ENCODE measurements at places on chromosomes 6 and 20.

GRCh38 chr6:3292431-3293197 is 33.9 kb downstream of the PSMG4 start:
- no peak for DNase-seq

DNA sequence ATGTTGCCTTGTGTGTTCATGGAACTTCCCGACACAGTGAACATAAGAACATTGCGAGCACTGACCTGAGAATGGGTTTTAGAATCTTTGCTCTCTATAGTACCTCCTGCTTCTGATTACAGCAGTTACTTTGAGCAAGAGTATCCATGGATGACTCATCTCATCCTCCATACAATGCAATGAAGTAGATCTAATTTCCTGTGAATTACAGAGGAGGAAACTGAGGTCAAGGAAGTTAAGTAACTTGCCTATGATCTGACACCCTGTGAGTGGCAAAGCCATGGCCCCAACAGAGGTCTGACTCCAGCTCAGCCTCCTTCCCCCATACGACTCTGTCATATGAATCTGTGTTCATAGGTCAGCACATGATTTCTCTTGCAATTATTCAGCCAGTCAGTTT is 518.1 kb downstream of the TFAP2A start:
- DNase-seq = no peak

DNA sequence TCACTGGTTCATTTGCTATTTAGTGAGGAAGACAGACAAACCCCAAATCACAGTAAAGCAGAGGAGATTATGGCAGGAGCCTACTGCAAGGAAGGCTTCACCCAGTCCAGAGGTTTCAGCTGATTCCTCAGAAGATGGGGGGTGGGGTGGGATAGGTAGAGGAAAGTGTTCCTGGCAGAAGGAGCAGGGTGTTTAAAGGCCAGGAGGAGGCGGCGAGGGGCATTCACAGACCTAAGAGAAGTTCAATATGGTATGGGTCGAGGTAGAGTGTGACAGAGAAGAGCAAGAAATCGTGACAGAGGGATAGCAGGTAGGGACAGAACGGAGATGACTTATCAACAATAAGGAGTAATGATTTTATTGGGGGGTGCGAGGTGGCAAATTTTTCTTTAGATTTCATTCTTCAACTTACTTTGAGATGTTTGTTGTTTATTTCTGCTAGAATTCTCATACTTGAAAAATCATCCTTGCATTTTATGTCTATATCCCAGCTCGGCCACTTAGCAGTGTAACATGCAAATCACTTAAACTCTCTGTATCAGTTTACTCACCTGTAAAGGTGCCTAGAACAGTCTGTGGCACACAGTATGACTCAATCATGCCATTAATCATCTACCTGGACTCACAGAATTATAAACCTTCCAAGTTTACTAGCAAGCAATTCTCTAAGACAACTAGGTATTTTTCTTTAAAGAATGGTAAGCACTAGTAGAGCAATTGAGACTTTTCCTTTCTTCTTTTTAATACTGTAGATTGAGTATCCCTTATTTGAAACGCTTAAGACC is 176.7 kb downstream of the REV3L start:
- DNase-seq = no peak

DNA sequence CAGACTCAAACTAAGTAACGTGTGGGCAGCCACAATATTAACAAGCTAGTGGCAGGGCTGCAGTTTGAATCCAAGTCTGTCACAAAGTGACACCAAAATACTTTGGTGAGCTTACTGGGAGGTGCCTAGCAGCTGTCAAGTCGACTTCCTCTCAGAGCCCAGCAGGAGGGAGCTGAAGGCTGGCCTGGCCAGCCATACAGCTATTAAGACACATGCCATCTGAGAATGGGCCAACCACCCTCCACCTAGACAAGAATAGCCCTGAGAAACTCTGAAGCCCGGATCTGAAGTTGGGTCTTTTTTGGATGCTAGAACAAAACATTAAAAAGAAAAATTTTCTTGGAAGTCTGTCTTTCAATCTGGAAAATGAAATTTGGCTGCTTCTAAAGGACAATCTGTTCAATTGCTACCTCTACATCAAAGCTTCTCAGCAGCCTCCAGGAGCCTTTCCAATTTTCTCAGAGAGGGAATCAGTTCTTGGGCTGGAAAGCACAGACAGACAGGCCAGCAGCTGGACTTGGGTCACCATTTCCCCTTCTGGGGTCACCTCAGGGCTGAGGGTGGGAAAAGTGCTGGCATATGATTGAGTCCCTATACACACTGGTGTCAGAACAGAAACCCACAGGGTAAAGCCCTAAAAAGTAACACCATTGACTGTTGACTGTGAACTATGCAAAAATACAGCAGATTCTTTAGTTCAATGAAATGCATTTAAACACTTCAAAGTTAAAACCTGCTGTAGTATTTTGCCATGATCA is 42.9 kb downstream of the UQCC1 start:
- DNase-seq = no peak

DNA sequence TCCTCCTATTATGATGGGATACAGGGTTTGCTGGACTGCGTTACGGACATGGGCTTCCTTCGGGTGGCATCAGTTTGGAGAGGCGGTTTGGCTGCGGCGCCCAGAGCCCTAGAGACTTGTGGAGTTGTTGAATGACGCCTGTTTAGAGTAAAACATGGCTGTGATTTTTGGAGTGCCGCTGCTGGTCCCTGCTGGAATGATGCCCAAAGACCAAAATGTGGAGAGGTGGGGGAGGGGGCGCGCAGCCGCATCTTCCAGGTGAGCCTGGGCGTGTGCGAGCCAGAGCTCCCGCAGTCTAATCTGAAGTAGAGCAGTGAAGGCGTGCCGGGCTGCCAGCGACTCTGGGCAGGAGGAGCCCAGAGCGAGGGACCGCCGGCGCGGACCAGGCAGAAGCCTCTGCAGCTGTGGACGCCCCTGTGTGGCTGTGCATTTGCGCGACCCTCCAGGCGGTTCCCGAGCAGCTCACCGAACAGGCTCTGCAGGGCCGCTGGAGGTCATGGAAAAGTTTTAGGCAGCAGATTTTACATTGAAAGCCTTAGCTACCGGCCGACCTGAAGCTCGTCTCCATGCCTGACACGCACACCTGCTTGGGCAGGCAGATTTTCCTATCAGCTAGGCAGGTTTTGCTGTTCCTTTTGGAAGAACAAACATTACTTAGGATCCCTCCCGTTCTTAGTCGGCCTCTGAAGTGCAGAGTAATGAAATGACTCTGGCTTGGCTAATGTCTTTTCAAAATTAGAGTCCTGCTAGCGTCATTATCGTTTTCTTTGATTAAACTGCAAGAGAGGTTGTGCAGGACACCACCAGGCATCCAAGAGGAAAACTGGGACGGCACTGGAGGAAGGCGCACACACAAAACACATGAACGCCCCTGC is 298.2 kb downstream of the PHACTR1 start:
- DNase-seq = no peak

DNA sequence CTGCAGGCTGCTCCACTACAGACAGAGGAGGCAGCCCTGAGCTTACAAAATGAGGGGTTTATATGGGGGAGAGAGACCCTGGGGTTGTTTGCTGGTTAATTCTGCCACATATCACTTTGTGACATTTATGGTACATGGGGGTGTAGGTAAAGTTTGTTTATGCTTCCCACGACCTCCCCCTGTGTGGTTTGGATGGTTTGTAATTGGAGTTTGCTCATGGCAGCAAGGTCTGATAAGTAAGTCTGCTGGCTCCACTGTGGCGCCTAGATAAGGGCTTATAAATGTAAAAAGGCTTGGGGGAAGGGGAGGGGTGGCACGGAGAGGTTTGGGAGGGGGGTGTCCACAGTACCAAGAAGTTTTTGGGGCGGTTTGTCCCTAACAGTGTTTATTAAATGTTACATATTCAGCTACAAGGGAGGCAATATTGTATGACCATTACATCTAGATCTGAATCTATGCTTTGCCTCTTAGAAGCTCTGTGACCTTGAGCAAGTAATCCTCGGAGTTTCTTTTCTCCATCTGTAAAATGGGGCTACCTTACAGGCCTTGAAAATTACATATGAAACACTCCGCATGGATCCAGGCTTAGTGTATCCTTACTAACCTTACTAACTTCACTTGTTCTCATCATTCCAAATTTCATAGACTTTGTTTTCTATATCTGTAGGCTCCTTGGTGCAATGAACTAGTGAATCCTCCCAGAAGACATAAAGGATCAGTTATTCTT is 204.8 kb upstream of the NOX3 start:
- no peak for DNase-seq

- no peak for DNase-seq
These were observed 332.8 kb downstream of the CDH4 start for GRCh38 chr20:61584851-61585250.
